ENCODE measurements at places on chromosomes 5 and 9.

- DNase-seq: no peak
Measured at GRCh38 chr9:125233678-125234077, 7.5 kb downstream of the HSPA5 start.

GRCh38 chr5:10461904-10462555 lies 20.4 kb downstream of the ROPN1L start:
- no peak for DNase-seq

DNA sequence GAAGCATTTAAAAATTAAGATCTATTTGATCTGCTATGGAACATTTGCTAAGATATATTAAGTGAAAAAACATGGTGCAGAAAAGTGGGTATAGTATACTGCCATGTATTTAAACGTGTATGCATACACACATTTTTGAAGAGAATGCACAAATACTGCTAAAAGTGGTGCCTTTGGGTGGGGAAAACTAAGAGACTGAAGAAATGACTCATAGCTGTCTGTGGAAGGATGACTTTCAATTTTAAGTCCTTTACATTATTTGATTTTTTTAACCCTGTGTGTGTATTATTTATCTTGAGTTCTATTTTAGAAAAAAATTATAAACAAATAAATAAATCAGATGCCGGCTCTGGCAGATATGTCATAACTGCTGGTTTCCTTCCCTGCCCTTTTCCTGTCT lies 120.7 kb upstream of the SLIT3 start:
- no peak for DNase-seq

DNA sequence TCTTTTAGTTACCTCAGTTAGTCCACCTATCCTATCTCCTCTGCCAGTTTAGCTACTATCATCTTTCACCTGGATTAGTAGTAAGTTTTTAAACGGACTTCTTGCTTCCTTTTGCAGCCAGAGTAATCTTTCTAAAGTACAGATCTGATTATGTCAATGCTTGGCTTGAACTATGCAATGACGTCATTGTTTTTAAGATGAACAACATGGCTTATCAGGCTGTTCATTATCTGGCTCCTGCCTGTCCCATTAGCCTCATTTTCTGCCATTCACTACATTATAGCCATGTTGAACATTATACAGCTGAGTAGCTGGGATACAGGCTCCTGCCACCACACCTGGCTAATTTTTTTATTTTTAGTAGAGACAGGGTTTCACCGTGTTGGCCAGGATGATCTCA lies 98.7 kb downstream of the RANBP17 start:
- DNase-seq: no peak

GRCh38 chr5:79893976-79894375 lies 97.1 kb downstream of the MTX3 start:
- DNase-seq: no peak

GRCh38 chr5:1656271-1656975 lies 132.7 kb upstream of the LPCAT1 start:
- DNase-seq: no peak

DNA sequence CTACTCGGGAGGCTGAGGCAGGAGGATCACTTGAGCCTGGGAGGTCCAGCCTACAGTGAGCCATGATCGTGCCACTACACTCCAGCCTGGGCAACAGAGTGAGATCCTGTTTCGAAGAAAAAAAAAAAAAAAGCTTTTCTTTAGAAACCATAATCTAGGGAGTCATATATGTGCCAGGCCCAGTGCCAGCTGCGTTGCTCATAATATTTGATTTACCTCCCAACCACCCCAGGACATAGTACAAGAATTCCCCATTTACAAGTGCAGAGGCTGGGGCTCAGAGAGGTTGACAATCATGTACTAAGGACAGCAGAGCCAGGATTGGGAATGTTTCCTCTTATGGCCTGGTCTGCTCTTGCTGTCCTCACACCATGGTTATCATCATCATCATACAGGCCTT lies 25.1 kb upstream of the TRIM14 start:
- DNase-seq: no peak

DNA sequence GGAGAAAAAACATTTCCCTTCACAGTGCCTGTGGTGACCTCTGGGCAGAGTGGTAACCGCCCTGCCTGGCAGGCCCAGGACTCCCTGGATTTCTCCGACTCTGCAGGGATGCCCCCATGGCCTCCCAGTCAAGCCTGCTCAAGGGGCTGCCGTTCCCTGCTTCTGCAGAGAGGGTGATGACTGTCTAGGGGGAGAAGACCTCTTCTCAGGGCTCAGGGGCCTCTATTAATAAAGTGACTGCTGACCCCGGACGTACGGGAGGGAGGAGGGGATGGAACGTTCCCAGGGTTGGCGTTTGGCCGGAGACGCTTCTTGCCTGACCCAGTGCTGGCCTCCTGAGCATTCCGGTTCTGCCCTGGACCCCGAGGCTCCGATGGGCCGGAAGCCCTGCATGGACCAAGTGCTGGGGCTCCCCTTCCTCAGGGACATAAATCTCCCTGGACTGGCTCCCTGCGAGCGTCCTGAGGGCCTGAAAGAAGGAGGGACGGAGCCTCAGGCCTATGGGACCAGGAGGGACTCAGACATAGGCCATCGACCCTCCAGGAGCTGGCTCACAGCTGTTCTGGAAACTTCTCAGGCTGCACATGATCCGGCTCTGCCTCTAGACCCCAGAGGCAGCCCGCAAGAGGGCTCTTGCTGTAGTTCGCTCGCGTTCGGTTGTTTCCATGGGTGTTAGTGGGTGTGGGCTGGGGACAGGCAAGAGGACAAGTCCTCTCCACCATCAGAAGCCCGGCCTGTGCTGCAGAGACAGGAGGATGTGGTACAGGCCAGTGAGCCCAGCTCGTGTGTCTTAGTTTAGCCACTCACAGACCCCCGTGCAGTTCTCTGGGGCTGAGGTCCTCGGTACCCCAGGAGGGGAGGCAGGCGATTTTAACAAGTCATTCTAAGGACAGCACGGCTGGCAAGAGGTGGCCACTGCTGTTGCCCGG lies 8.1 kb upstream of the RNU6ATAC start:
- no peak for DNase-seq

- no peak for DNase-seq
Measured at GRCh38 chr5:139416651-139417050, 12.8 kb upstream of the SPATA24 start.

- DNase-seq: peak; percentile 61
Measured at GRCh38 chr5:136133222-136133921, 727 bp downstream of the SMAD5 start.

GRCh38 chr9:92682269-92682668 lies 12.3 kb upstream of the IPPK start:
- no peak for DNase-seq

DNA sequence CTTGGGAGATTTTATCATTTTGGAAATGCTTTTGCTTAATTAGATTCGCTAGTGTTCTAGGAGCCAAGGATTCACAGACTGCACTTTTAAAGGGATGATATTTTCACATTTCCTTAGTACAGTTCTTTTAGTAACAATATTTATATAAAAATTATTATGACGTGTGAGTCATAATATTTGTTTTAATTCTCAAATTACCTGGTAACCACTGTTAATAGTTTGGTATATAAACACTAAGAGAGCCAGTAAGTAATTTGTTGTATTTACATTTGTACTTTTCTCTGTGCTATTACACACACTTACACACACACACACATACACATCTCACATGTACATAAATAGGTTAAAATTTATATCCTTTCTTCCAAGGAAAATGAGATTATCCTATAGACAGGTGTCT lies 58.8 kb upstream of the RAD23B start:
- no peak for DNase-seq

DNA sequence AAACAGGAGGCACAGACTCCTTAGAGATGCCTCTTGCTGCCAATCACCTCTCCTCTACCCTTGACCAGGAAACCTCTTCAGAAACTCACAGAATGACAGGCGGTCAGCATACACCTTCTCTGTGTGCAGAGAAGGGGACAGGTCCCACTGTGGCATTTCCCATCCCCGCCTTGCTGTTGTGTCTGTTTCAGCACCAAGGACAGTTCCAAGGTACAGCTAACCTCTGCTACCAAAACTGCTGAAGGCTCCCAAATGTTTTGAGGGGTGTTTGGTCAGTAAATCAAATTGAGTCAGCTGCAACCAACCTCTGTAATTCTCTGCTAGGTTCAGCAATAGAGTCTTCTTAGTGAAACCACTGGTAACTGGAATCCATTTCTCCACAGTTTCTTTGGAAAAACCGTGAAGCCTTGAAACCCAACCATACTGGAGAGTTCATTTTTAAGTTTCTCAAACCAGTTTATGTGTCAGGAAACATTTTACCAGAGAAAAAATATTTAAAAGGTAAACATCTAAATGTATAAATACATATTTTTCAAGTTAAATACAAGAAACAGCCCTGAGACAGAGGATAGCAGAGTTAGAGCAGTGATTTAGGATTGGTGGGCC lies 122.0 kb downstream of the DRD1 start:
- DNase-seq: no peak

DNA sequence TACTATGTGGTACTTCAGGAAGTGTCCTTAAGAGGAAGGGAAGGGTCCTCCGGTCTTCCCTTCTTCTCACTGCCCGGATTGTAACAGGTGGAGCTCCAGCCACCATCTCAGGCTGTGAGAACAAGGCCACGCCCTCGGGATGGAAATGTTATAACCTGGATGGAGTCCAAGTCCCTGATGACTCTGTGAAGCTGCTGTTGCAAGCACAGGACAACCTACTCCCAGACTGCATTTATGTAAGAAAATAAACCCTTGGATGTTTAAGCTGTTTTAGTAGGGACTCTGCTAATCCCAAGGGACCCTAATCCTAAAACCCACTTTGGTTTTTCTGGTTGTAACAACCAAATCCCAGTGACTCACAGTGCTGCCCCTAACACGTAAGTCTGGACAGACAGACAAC lies 221.6 kb downstream of the ACTL7B start:
- peak; percentile 93 for DNase-seq

- DNase-seq: no peak
Measured at GRCh38 chr5:68074048-68074632, 141.4 kb upstream of the PIK3R1 start.

Measured in NCI-H524 (cell line).